GM23248 (cell line): ENCODE measurements at places on chromosomes 6 and 20. TPM values are rescaled to one million over a fixed set of nuclear protein-coding genes. Genes with fewer than 3 reads are reported as not detected.

DNA sequence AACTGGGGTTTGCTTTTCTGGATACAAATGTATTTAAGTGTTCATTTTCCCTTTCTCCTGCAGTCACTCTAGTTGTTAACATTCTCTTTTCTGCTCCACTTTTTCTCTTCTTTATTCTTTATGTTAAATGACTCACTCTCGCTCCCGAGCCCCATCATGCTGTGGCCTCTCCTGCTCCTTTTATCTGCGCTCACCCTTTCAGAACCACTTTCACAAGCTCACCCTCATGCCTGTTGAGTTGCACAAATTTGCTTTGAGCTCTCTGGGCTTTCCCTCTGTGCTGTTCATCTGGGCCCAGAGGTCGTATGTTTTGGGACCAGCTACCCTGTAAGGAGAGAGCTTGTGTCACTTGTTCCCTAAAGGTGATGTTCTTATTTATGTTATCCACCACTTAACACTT is 98.1 kb upstream of the ASCC3 start:
- no peak overlapping the region for H3K4me3 ChIP-seq
- H3K36me3 ChIP-seq: no peaks in the 10 kb centered on the region
- H3K27ac ChIP-seq: no peak overlapping the region
- H3K4me1 ChIP-seq: no peaks in the 10 kb centered on the region
- DNase-seq: no peak
- no peaks in the 10 kb centered on the region for H3K27me3 ChIP-seq

GRCh38 chr20:23396950-23397627 is 24.2 kb downstream of the NAPB start:
- no peak overlapping the region for H3K4me3 ChIP-seq
- H3K4me1 ChIP-seq: peaks cover 10% of the 10 kb centered on the region
- no peaks in the 10 kb centered on the region for H3K36me3 ChIP-seq
- no peaks in the 10 kb centered on the region for H3K27me3 ChIP-seq
- H3K27ac ChIP-seq: no peak overlapping the region
- DNase-seq: peak; percentile 7

DNA sequence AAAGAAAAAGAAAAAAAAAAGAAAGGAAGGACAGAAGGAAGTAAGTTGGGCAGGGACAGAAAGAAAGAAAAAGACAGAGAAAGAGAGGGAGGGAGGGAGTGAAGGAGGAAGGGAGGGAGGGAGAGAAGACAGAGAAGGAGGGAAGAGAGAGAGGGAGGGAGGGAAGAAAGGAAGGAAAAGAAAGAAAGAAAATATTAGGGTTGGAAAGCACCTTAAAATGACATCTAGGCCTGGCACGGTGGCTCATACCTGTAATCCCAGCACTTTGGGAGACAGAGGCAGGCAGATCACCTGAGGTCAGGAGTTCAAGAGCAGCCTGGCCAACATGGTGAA is 33.2 kb downstream of the FASTKD5 start:
- no peak overlapping the region for H3K27ac ChIP-seq
- no peaks in the 10 kb centered on the region for H3K27me3 ChIP-seq
- no peaks in the 10 kb centered on the region for H3K4me1 ChIP-seq
- DNase-seq: no peak

GRCh38 chr6:3797231-3798054 is 45.9 kb upstream of the PXDC1 start:
- DNase-seq: peak; percentile 76
- peaks cover 23% of the 10 kb centered on the region for H3K4me1 ChIP-seq
- H3K4me3 ChIP-seq: peak overlapping the region; percentile 55
- H3K27me3 ChIP-seq: no peaks in the 10 kb centered on the region

DNA sequence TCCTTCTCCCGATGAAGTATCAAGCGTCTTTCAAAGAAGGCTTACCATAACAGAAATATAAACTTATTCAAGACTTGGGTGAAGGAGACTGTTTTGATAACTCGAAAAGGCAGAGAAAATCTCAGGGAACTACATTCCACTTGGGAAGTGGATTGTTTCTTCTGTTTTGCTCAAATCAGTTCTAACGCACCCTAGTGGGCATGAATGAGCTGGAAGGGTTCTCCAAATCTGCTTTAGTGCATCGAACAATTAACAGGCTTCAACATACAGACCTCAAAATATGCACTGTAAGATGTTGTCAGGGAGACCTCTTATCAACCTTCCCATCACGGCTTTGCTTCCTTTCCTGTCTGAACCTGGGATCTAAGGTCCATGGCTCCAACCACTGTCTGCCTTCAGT is 392.5 kb downstream of the CD83 start:
- no peaks in the 10 kb centered on the region; the same call in 1 of the 2 replicates for H3K27me3 ChIP-seq
- H3K4me1 ChIP-seq: no peaks in the 10 kb centered on the region
- H3K27ac ChIP-seq: no peak overlapping the region
- H3K36me3 ChIP-seq: no peaks in the 10 kb centered on the region
- no peak for DNase-seq

The SERPINB6 gene
- 95.7 and 141 TPM in 2 replicates for total RNA-seq

The IRF4 gene
- not detected in 2 replicates for total RNA-seq

The MROH8 gene
- 0.25 and 4.2 TPM in 2 replicates for total RNA-seq

The TRIM40 gene
- total RNA-seq: not detected in 2 replicates
